Smooth muscle cell of the pulmonary artery (primary cell): ENCODE measurements at places on chromosomes 6 and 20. TPM values are rescaled to one million over a fixed set of nuclear protein-coding genes. Genes with fewer than 3 reads are reported as not detected.

CD40 gene
- total RNA-seq, result 1.1 and 8.8 TPM in 2 replicates

METTL24 gene
- total RNA-seq, result 0.26 and 0.52 TPM in 2 replicates

PAK5 gene
- 0.03 TPM in 1 of 2 replicates, not detected in the other for total RNA-seq

MDFI gene
- total RNA-seq, result 0.26 and 0.33 TPM in 2 replicates

ADGRF5 gene
- total RNA-seq, result 5.5 and 39.0 TPM in 2 replicates

TSBP1 gene
- total RNA-seq, result not detected in 2 replicates

PARD6B gene
- 0.20 and 0.59 TPM in 2 replicates for total RNA-seq

NECAB3 gene
- 16.0 and 28.8 TPM in 2 replicates for total RNA-seq

HUS1B gene
- 1.2 and 1.3 TPM in 2 replicates for total RNA-seq

VPS16 gene
- 54.2 and 56.6 TPM in 2 replicates for total RNA-seq

TRIM31 gene
- total RNA-seq, result not detected in 2 replicates

KCNK16 gene
- not detected in 2 replicates for total RNA-seq

SLC17A3 gene
- total RNA-seq, result not detected in 2 replicates

RNF182 gene
- 0.40 and 9.7 TPM in 2 replicates for total RNA-seq

ZNF341 gene
- total RNA-seq, result 1.6 and 2.0 TPM in 2 replicates

TFAP2D gene
- total RNA-seq, result 0.46 TPM in 1 of 2 replicates, not detected in the other

PRL gene
- not detected in 2 replicates for total RNA-seq

FAM120B gene
- total RNA-seq, result 25.6 and 28.3 TPM in 2 replicates

ATP6V1G2 gene
- total RNA-seq, result 1.5 and 4.3 TPM in 2 replicates

GHRH gene
- not detected in 2 replicates for total RNA-seq

PI3 gene
- total RNA-seq, result not detected in 2 replicates

TAGAP gene
- total RNA-seq, result not detected in 2 replicates

TMEM244 gene
- not detected in 2 replicates for total RNA-seq

SGK2 gene
- 0.73 and 0.85 TPM in 2 replicates for total RNA-seq

PTK6 gene
- 0.07 and 0.10 TPM in 2 replicates for total RNA-seq

TRIM38 gene
- total RNA-seq, result 7.5 and 10.2 TPM in 2 replicates

VWA7 gene
- 0.26 and 0.46 TPM in 2 replicates for total RNA-seq

MCHR2 gene
- total RNA-seq, result not detected in 2 replicates

LKAAEAR1 gene
- total RNA-seq, result not detected in 2 replicates

OTOR gene
- total RNA-seq, result not detected in 2 replicates

PACSIN1 gene
- total RNA-seq, result 0.07 TPM in 1 of 2 replicates, not detected in the other

COL9A3 gene
- total RNA-seq, result 0.39 and 0.50 TPM in 2 replicates

CCN6 gene
- total RNA-seq, result 0.10 TPM in 1 of 2 replicates, not detected in the other

KIAA1755 gene
- total RNA-seq, result 4.7 and 5.9 TPM in 2 replicates

PIM1 gene
- total RNA-seq, result 19.3 and 33.9 TPM in 2 replicates

TGM2 gene
- 433 and 594 TPM in 2 replicates for total RNA-seq

PLEKHG1 gene
- 0.59 and 2.4 TPM in 2 replicates for total RNA-seq

USP49 gene
- total RNA-seq, result 2.8 and 3.5 TPM in 2 replicates

NMBR gene
- total RNA-seq, result 0.07 TPM in 2 replicates

DEFB113 gene
- not detected in 2 replicates for total RNA-seq

NOX3 gene
- total RNA-seq, result not detected in 2 replicates

BICRAL gene
- total RNA-seq, result 8.0 and 8.8 TPM in 2 replicates

LTB gene
- total RNA-seq, result not detected in 2 replicates

C20orf144 gene
- 0.03 TPM in 1 of 2 replicates, not detected in the other for total RNA-seq

STMN3 gene
- 5.2 and 20.7 TPM in 2 replicates for total RNA-seq

DEK gene
- total RNA-seq, result 34.5 and 55.5 TPM in 2 replicates

C20orf141 gene
- not detected in 2 replicates for total RNA-seq

TBC1D20 gene
- 57.3 and 63.1 TPM in 2 replicates for total RNA-seq

APOM gene
- 1.0 and 1.6 TPM in 2 replicates for total RNA-seq

KCNG1 gene
- 3.2 and 18.6 TPM in 2 replicates for total RNA-seq
